ENCODE measurements at places on chromosomes 5 and 9.

- DNase-seq, result no peak
These were observed 6.8 kb downstream of the DCP2 start for GRCh38 chr5:112983363-112983762.

DNA sequence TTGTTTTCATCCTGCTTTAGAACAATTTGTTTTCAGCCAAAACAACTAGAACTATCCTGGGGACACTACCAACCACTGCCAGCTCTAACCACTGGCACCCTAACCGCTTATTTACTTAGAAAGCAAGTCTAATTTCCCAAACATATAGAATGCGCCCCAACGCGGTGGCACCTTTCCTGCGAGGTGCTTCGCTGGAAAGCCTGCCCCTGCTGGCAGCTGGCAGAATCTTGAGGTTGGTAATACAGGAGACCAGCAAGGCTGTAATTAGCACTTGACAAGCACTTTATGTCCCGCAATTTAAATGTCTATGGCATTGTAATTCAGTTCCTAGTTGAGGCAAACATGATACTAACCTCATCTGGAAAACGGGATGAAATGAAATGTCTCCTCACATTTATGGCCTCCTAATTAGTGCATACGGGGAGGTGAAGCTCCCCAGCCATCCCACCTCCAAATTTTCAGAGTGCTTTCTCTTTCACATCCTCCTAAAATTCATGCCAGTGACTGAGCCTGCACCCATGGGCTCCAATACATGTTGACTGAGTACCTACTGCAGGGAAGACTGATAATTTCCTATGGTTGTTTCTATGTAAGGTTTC, 30.4 kb downstream of the GABBR2 start:
- peak; percentile 2 for DNase-seq

- no peak for DNase-seq
These were observed 11.3 kb downstream of the AFAP1L1 start for GRCh38 chr5:149282966-149283332.

- peak; percentile 7 for DNase-seq
These were observed 962 bp upstream of the TXN start for GRCh38 chr9:110257097-110257841.

GRCh38 chr9:11340654-11341053, 727.9 kb upstream of the PTPRD start:
- no peak for DNase-seq

DNA sequence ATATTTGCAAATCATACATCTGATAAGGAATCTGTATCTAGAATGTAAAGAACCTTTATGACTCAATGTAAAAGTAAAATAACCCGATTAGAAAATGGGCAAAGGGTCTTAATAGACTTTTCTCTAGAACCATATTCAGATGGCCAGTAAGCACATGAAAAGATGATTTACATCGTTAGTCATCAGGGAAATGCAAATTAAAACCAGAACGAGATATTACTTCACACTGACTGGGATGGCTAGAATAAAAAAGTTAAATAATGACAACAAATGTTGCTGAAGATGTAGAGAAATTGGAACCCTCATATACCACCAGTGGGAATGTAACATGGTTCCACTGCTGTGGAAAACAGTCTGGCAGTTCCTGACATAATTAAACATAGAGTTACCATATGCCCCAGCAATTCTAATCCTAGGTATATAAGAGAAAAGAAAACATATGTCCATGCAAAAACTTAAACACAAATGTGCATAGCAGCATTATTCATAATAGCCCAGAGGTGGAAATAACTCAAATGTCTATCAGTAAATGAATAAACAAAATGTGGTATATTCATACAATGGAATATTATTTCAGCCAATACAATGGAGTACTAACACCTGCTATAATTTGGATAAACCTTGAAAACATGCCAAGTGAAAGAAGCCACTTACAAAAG, 100.4 kb upstream of the MAMDC2 start:
- DNase-seq, result no peak

DNA sequence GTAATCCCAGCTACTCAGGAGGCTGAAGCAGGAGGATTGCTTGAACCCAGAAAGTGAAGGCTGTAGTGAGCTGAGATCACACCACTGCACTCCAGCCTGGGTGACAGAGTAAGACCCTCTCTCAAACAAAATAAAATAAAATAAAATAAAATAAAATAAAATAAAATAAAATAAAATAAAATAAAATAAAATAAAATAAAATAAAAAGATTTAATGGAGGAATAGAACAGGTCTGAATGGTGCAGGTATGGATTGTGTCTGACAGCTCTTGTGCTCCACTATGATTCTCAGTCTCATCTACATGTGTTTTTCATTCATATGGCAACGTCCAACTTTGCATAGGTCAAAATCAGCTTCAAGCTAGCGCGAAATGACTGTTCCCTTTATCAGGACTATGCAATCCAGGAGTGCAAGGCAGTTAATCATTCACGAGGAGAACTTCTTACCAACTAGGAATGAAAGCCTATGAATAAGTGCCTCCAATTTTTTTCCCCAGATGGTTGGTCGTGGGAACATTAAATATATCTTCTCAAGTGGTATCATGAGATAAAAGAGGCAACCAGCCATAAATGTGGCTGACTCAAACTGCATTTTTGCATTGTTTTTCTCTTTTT, 1392.3 kb upstream of the CDH9 start:
- DNase-seq, result no peak

DNA sequence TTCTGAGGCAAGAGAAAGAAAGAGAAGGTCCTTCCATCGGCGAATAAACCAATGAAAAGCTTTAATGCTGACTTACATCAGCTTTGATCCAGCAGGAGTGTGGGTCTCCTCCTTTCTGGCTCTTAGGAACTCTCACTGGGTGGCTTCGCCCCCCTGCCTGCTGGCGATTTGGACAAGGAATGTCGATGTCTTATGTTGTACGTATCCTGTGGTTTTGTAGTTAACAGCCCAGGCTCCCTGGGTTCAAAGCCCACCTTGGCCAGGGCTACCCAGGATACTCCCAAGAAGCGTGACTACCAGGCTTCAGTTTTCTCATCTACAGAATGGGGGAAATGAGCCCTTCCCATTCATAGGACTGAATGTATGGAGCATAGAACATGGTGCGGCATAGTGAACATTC, 124.2 kb downstream of the ROR2 start:
- no peak for DNase-seq

GRCh38 chr5:53616939-53617549, 56.6 kb downstream of the NDUFS4 start:
- DNase-seq, result no peak

DNA sequence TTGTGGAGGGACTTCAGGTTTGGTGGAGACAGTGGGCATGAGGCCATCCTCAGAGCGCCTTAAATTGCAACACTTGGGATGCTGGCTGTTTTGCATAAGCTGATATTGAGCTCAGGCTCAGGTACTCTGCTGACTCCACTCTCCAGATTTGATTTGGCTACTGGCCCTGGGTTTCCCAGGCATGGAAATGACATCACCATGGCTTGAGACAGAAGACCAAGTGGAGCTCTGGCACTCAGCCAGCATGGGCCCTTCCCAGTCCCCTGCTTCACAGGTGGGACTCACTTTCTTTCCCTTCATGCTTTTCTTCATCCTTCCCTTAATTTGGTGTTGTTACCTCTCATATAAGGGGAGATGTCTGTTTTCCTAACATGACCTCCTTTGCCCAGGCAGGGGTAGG, 72.0 kb upstream of the IL12B start:
- no peak for DNase-seq

DNA sequence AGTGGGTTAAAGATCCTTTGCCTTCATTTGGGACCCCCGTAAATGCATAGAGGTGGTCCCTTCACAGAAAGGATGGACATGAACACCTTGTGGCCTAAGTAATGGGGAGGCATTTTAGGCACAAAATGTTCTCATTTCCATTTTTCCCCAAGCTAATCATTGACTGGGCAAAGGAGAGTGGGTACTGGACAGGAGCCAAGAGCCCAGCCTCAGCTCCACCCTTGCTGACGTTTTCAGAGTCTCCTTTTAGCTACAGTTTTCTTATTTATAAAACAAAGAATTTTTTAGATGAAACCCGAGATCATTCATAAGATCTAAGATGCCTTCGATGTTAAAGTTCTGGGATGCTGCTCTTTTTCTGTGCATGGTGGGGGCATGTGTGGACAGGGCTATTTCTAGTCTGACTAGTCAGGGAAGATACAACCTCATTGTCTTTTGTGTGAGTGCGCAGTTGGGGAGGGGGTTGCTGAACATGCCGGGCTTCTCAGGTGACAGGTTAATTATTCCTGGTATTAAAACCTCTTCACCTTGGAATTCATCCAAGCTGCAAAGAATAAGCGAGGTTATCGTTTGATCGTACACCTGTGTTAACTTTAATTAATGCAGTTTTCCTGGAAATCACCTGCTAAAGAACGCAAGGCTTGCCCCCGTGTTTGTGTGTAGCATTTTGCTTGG, 48.4 kb downstream of the ADAMTS16 start:
- no peak for DNase-seq

DNA sequence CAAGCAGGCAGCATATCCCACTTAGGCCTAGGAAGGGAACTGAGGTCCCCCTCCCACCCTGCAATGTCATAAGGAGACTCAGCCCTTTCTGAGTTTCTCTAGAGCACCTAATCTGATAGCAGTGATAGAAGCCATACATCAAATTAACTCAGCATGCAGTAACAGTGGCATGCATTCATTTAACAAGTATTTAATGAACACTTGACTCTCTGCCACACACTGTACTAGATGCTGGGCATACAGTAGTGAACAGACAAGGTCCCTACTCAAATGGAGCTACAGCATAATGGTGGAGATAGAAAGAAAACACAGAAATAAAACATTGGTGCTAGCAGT, 58.6 kb downstream of the SLC22A5 start:
- no peak for DNase-seq

DNA sequence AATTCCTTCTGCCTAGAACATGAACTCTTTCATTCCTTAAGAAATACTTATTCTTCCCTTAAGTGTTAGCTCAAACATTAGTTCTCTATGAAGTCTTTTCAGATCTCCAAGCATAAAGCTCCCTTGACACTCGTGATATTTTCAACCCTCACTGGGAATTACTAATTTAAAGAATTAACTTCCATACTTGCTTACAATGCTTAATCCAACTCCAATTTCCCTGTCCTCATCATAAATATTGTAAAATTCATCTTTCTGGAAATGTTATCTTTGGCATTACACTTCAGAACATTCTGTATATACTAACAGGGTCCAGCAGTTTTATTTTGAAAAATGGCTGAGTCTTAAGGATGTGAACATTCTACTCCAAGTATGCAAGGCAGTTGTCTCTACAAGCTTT, 7.2 kb downstream of the STARD4 start:
- DNase-seq, result no peak

- DNase-seq, result no peak
These were observed 444.2 kb downstream of the ACTL7B start for GRCh38 chr9:108411632-108412031.
